NCI-H1105 (cell line): ENCODE measurements at places on chromosomes 2 and 18.

GRCh38 chr2:81706856-81707255, 1402.3 kb upstream of the LRRTM1 start:
- DNase-seq: no peak

- no peak for DNase-seq
These were observed 101.4 kb downstream of the MYOM1 start for GRCh38 chr18:3118195-3119010.

DNA sequence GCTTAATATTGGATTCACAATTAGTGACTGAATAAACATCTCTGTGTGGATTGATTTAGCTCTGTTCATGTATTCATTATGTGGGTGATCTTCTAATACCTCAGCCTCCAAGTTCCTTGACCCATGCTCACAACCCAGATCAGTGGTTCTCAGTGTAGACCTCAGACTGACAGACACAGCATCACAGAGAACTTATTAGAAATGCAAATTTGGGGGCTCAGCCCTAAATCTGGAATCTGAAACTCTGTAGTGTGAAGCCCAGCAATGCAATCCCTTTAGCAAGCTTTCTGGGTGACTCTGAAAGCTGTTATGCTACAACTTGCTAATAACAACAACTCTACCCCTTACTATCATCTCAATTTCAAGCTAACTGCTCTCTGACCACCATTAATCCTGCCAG, 273.1 kb upstream of the FANCL start:
- DNase-seq: no peak

DNA sequence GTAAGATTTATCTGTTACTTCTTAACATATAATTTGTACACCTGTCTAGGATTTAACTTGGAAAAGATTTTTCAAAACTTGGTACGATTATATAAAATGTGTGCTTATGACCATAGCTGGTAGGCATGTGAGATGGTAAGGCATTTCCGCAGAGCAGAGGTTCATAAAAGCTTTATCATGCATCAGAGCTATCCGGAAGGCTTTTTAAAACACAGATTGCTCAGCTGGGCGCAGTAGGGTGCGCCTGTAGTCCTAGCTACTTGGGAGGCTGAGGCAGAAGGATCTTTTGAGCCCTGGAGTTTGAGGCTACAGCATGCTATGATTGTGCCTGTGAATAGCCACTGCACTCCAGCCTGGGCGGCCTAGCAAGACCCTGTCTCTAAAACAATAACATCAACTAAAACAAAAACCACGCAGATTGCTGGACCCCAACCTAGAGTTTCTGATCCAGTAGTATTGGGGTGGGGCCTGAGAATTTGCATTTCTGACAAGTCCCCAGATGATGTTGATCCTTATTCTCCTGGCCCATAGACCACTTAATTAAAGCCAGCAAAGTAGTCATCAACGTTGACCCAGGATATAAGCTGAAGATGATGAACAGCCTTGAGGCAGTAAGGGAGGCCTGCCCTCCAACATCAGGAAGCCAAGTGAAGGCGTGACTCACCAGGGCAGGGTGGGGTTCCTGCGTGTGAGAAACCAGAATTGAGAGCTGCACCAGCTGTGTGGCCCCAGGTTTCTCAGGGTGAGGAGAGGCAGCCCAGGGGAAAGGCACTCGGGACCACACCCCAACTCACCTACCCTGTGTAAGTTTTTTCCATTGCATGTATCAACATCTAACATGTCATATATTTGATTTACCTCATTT, 21.6 kb upstream of the SLC20A1 start:
- DNase-seq: no peak

GRCh38 chr18:58257461-58257860, 213.4 kb downstream of the NEDD4L start:
- DNase-seq: no peak

GRCh38 chr2:42877511-42877910, 85.1 kb upstream of the HAAO start:
- DNase-seq: no peak

GRCh38 chr2:39059366-39059952, 61.4 kb downstream of the SOS1 start:
- DNase-seq: peak; percentile 20

DNA sequence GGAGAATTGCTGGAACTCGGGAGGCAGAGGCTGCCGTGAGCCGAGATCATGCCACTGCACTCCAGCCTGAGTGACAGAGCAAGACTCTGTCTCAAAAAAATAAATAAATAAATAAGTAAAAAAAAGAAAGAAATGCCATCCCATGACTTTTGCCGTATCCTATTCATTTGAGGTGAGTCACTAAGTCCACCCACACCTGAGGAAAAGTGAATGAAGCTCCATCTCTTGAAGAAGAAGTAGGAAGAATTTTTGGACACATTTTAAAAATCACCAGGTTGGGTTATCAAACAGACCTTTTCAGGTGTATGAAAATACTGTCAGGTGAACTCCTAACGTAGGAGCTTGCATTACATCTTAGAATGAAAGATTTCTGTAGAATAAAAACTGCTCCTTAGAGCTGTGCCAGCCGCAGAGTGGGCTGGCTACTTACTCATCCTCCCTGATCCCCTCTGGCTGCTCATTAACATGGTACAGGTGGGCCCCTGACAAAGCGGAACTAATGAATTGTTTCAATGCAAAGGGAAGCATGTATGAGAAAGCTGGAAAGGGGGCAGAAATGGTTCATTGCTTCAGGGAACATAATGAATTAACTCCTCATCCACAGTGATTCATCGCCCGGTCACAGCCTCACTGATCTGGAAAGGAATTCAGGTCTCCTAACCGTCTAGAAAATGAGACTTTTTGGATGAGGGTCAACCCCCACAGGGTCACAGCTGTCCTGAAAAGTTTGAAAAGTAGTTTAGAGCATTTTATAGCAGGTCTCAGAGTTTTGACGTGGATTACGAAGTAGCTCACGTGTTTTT, 191.4 kb downstream of the SPP2 start:
- no peak for DNase-seq

GRCh38 chr2:9228088-9228751, 21.6 kb downstream of the ASAP2 start:
- DNase-seq: no peak

GRCh38 chr2:191696001-191696400, 18.1 kb downstream of the NABP1 start:
- DNase-seq: no peak

DNA sequence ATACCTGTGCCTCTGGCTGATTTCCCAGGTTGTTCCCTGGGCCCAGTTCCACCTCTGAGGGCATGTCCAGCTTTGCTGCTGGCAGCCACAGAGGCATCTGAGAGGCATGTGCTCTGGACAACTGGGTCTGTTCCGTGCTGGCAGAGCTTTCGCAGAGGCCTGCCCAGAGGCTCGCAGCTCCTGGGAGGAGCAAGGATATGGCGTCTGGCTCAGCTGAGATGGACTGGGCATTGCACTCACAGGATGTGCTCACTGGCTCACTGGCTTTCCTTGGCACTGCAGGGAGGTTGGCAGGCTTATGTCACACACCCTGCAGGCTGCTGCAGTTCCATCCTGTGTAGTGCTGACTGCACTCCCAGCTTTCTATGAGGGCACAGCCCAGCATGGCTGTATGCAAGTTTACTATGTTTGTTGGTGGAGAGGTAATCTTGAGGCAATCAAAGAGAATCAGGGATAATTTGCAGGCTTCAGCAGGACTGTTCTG, 172.3 kb downstream of the PRKCE start:
- peak; percentile 79 for DNase-seq
